Esophagus squamous epithelium (tissue), 5 donors: ENCODE measurements at places on chromosomes 5 and 9.

- DNase-seq: no peak
These were observed 124.7 kb downstream of the ALDH1A1 start for GRCh38 chr9:72827950-72828731.

DNA sequence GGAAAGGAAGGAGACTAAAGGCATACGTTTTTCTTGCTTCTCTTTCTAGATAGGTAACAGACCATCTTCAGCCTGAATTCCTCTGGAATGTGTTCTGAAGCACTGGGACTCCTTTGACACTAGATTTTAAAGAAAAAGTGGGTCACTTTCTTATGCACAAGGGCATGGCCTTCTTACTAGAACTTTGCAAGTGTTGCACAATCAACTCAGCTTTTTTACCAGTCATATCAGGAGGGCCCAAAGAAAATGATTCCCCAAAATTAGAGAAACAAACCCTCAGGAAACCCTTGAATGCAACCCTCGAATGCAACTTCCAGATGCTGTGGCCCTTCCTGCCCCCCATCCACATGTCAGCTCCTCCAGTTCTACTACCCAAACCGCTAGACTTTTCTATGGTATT, 93.9 kb downstream of the YTHDC2 start:
- no peak for DNase-seq

GRCh38 chr9:107363516-107364152, 80.6 kb downstream of the RAD23B start:
- DNase-seq: no peak

- DNase-seq: no peak
These were observed 56.1 kb downstream of the SHB start for GRCh38 chr9:38012767-38013450.

DNA sequence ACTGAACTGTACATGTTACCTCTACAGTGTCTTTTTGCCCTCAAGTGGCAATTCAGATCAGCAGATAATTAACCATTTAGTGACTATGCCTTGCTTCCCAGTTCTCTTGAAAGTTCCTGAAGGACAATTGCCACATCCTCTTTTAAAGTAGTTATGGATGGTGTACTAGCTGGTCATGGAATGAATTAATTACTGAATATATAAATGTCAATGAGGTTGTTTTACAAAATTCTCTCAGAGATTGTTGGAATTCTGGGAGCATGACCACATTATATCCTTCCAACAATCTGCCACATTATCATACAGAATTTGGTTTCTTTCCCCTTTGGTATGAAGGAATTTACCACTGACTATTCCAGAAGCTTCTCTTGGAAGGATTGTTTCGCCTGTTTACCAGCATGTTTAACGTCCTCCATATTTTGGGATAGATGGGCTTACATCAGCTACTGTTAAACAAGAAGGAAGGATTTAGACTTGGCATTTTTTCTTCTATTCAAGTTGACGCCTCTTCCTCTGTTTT, 176.4 kb downstream of the CD180 start:
- DNase-seq: no peak

- DNase-seq: no peak
These were observed 61.8 kb downstream of the ALDH1A1 start for GRCh38 chr9:72891043-72891442.

DNA sequence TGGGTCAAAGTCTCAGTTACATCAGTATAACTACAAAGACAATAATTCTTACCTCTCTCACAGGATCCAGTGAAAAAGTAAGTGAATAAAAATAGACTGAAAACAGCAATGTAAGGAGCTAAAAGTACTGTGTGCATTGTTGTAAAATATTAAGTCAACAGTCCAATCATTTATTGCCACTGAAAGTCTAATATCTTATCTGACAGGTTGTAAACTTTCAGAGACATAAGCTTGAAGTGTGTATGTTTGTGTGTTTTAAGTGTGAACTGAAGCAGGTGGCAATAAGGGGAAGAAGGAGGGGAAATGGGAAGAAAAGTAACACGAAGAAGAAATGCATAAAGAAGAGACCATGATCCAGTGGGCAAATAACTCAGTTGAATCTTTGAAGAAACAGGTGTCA, 229.7 kb upstream of the TAS2R1 start:
- no peak for DNase-seq

GRCh38 chr9:129239946-129240490, 62.0 kb upstream of the IER5L start:
- no peak for DNase-seq

DNA sequence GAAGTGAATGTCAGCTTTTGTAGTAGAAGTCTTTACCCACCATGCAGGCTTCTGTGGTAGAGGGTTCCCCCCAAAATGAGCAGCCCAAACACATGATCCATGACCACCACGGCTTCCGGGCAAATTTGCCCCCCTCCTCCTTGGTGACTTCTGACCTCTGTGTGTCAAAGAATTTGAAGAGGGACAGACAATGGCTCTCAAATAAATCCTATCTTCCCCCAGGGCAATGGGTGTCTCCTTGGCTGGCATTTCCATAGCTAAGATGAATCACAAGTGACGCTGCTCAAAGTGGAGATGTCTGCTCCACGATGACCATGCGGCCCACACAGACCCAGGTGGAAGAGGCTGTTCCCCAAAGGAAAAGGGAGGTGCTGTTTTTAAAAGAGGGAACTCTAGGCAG, 30.2 kb upstream of the BOD1 start:
- DNase-seq: no peak

GRCh38 chr9:111805830-111806241, 11.1 kb upstream of the SHOC1 start:
- DNase-seq: no peak

- no peak for DNase-seq
These were observed 35.3 kb upstream of the AIF1L start for GRCh38 chr9:131060900-131061630.

DNA sequence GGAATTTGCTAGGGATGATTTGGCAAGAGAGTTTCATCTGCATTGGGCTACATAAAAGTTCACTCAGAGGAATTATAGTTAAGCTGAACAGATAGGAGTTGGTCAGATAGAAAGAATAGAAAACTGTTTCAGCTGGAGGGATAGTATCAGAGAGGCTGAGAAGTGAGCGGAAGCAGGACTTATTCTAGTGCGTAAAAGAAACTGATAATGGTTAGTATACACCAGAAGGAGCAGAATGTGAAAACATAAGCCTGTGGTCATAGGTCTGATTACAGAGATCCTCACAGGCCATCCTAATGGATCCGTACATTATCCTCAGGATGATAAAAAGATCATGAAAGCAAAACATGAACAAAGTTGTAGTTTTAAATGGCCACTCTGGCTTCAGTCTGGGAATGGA, 585.2 kb downstream of the BRINP1 start:
- no peak for DNase-seq

GRCh38 chr9:111966124-111966723, 69.6 kb downstream of the UGCG start:
- no peak for DNase-seq

GRCh38 chr9:38042626-38043357, 26.2 kb downstream of the SHB start:
- no peak for DNase-seq

DNA sequence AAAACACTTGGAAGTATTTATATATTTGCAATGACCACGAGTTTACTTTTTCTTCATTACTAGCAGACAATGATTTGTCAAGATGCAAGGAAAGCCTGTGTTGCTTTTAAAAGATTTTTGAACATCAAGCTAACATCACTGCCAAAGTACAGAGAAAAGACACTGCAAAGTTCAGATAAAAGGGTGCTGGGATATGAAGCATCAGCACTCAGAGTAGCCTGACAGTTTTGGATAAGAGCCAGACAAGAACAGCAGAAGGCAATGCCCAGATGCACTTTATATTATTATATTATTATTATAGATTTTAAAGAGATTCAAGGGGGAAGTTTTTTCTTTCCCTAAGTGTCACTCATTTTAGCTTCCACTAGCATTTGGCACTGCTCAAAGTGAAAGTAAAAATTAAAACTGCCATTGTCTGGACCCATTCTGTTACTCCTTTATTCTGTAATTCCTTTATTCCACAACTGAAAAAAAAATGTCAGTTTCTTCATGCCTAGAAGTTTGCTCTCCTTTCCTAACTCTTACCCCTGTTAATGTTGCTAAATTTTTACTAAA, 240.6 kb downstream of the EFNA5 start:
- DNase-seq: no peak

DNA sequence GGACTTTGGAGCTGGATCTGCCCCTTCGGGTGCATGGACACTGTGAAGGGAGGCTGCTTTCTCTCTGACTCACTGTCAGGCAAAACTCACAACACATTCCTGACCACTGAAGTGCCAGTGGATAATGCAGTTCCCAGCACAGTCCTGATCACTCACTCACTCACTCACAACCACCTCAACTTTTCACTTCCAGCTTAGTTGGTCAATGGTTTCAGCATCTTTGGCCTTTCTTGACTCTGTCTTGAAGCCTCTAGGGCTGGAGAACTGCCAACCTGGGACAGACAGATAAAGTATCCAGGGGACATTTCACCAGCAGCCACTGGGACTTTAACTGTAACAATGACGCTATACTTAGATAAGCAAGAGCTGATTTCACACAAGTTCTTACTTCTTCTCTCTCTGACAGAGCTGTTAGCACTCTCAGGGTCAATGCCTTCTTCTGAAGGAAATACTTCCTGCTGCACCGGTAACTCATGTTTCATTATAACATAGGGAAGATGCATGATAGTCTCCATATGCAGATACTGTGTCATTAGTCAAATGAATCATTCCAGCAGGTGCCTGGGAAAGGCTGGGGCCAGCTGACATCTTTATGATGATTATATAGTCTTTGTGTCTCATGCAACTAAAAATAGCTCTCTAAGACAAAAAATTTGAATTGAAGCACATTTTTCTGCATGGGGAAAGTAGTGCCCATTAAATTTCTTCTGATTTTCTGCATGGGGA, 499.0 kb downstream of the SEMA5A start:
- DNase-seq: no peak

GRCh38 chr5:55582256-55582655, 47.5 kb upstream of the PLPP1 start:
- DNase-seq: no peak

GRCh38 chr5:146073239-146073900, 32.0 kb downstream of the PLAC8L1 start:
- no peak for DNase-seq
